ENCODE measurements at places on chromosomes 5 and 9. TPM values are rescaled to one million over a fixed set of nuclear protein-coding genes. Genes with fewer than 3 reads are reported as not detected.
A peak's percentile ranks its signal among the peaks of the same experiment; 100 is the strongest.

DNA sequence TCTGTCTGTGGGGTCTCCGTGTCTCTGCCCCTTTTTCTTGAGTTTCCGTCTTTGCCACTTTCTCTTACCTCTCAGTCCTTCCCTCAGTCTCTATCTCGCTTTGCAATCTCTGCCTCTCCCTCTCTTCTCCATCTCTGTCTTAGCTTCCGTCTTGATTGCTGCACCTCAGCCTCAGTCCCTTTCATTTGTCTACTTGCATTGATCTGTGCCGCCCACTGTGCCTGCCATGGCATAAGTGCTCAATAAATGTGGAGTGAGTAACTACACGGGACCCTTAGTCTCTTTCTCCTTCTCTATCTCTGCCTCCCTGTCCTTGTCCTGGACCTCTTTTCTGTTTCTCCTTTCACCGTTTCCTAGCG lies 6.6 kb downstream of the PCDHGC5 start:
- DNase-seq, result no peak

- DNase-seq, result no peak
Observed at GRCh38 chr9:34151398-34151797, 24.9 kb upstream of the DCAF12 start.

DNA sequence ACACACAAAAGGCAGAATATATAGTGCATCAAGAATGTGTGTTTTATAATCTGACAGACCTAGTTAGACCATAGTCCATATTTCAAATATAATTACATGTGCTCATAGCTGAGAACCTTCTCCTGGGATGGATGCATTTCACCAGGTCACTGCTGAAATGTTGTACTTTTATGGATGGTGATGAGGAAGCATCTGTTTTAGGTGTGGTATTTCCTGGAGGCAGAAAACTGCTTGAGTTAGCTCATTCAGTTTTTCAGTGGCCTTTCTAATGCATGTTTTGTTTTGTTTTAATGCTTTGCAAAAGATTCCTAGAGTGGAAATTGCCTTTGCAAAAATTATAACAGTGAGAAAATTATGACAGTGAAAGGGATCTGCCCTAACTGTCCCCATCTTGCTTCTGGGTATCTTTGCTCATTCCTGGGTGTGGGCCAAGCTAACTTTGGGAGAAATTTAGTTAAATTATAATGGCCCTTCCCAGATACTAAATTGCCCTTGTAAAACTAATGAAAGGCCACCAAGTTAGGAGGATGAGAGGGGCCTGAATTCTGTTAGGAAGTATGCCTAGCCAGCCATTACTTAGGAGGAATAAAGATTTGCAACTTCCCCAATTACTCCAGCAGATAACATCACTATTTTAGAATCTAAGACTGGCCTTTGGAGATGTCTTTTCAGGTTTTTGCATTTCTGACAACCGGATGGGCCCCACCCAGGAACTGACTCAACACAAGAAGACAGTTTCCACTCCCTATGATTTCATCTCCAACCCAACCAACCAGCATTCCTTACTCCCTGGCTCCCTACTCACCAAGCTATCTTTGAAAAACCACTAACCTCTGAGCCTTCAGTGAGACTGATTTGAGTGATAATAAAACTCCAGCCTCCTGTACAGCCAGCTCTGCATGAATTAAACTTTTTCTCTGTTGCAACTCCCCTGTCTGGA lies 7.0 kb upstream of the IL12B start:
- DNase-seq, result no peak

- no peak for DNase-seq
Observed at GRCh38 chr5:60148366-60148765, 254.8 kb upstream of the PDE4D start.

DNA sequence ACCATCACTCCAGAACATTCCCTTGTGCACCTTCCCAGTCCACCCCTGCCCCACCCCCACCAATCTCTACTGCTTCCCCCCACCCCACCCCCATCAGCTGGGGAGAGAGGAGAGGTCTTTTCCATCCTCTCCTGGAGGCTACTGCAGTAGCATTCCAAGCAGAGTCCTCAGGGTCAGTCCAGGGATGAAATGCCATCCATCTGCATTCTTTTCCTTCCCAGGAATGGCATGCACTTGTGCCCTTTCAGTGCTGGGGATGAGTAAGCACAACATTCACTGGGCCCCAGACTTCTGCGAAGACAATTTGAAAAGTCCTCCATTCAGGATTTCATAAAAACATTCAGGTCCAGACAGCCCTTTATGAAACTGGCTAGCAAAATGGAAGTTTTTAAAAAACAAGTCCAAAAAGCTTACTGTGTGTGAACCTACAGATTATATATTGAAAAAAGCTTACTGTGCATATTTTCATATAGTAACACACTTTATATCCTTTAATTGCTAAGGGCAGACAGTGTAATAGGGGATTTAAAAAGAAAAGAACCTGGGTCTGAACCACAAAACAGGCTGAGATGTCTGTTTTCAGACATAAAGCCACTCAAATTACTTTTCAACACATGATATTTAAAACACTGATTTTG lies 50.0 kb upstream of the GOLPH3 start:
- peak; percentile 32 for DNase-seq

DNA sequence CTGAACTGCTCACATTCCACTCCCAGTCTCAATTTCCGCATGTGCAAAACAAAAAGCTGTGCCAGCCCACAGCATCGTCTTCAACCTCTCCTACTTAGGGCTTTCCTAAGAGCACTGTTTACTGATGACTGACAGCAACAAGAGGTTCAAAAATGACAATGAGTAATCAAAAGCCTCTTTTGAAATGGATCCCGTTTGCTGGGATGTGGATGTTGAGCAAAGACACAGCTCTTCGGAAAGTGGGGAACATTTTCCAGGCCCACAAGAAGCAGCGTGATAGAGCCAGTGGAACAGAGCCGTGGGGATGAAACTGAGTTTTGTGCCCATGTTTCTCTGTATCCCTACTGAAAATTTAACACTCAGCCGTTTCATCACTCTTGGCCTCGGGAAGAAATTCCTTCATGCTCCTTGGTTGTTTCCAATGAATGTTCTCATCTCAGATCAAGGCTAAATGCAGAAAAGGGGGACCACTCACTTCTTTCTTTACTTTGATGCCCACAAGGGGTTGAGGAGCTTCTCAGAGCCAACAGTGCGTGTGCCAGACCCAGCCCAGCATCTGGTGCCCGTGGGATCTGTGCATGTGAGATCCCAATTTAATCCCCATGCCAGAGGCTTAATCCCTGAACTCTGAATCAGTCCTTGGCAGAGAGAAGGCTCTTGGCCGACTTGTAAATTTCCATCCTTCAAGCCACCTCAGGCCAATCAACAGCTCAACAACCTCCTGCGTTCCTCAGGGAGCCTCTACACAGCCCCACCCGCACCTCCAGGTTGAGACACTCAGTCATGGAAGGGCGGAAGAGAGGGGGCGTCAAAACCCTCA lies 230.2 kb upstream of the DAPK1 start:
- no peak for DNase-seq

DNA sequence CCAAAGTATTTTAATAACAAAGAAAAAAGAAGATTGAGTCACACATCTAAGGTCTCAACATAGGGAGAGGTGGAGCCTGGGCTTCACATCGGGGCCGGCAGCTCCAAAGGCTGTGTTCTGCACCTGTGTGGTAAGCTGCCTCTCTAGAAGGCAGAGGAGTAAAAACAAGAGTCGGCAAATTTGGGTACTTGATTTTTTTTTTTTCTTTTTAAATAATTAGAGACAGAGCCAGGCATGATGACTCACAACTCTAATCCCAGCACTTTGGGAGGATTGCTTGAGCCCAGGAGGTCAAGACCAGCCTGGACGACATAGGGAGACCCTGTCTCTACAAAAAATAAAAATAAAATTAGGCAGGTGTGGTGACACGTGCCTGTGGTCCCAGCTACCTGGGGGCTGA lies 4.7 kb downstream of the URM1 start:
- DNase-seq, result no peak

GRCh38 chr9:79572608-79573411 lies 1.0 kb downstream of the TLE4 start:
- peak; percentile 47 for DNase-seq

DNA sequence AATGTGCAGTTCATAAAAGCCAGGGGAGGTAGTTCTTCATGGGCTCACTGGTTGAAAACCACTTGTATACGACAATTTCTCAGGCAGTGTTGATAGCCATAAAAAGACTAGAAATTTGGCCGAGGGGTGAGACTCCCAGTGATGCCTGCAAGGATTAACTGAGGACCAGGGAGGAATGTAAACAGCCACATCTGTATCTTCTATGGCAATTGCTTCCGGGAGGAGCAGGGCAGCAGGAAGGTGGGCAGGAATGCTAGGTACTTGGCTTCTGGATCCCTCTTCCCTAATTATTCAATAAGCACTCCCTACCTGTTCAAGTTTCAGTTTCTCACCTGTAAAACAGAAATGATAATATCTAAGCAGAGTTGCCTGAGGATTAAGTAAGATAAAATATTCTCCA lies 45.4 kb downstream of the TMEM232 start:
- DNase-seq, result no peak

GRCh38 chr5:6194906-6195612 lies 183.3 kb downstream of the MED10 start:
- DNase-seq, result no peak

DNA sequence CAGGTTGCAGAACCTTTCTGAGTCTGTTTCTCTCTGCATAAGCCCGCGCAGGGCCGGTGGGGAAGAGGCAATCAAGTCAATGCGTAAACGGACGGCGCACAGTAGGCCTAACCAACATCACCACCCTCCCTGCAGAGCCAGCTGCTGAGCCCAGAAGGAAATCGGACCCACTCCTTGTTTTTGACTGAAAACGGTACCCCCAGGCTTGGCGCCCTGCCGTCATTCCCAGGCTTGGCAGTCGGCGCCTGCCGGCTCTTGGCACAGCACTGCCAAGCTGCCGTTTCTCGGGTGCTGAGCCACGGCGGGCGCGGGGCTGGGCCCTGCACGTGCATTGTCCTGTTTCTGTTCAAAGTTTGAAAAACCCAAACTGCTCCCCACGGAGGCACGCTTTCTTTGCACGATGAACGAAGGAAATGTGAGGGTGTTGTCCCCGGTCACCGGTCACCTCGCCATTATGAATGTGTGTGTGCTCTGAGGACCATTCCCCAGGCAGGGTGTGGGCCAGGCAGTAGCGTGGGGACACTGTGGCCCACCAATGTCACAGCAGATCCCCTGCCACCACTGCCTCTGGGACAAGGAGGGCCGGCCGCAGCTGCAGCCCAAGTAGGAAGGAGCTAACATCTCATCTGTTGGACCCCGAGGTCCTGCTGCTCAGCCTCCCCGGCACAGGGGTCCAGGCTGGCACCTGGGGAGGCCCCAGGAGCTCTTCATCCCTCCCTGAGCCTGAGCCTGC lies 20.1 kb downstream of the FIBCD1 start:
- no peak for DNase-seq

DNA sequence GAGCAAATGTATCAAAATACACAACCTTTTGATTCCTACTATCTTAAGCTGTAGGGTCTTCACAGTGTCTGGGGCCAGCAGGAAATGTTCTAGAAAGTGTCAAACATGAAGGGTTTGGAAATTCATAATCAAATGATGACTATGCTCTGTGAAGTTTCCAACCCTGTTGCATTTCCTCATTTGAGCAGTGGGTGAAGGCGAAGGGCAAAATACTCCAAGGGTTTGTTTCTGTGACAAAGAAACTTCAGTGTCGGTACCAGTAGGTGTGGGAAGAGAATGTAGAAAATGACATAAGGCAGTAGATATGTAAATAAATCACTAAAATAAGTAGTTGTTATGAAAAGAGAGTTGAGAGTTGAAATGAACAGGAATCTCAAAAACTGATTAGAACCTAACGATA lies 576 bp downstream of the ALDOB start:
- DNase-seq, result no peak

DNA sequence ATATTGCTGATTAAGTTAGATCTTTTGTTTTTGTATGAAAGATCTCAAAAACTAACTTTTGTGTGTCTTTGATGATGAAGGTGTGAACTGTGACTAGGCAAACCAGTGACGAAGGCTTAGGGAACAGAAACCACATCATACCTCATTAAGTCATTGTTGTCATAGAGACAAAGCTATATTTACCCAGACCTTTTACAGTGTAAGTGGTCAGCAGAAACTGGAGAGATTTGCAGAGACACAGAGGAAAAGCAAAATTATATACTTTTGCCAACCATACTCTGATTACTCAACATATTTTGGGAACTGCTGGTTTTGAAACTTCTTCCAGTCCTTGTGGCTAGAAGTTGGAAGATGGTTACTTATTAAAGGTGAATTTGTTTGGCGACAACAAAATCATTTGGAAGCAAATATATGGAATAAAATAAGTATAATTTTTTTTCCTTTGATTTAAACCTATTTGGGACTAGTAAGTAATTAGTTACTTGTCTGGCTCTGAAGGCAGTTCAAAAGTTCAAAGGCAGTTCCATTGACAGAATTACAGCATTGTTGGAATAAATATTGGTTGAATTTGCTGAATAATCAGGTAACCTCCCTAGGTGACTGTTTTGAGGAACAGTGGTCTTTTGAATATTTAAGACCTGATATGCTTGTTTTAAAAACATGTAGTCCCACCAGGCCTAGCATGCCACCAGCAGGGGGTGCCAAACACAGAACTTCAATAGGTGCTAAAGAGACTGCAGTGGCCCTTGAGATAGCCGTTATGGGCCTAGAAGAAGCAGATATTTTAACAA lies 103.8 kb downstream of the RPS23 start:
- DNase-seq, result peak; percentile 88

- DNase-seq, result no peak
Observed at GRCh38 chr9:100428871-100429654, 2.1 kb downstream of the MSANTD3 start.

GFI1B gene
- total RNA-seq, result 0.41 TPM

FOXI1 gene
- not detected for total RNA-seq

C9orf153 gene
- total RNA-seq, result not detected

GNA14 gene
- total RNA-seq, result 21.0 TPM

MTRR gene
- total RNA-seq, result 39.1 TPM

MYORG gene
- 9.7 TPM for total RNA-seq

ABCA2 gene
- total RNA-seq, result 25.9 TPM

QRFP gene
- total RNA-seq, result not detected

LECT2 gene
- not detected for total RNA-seq

EHMT1 gene
- total RNA-seq, result 170 TPM

Data from WTC11 (cell line).